HT1080 (cell line): ENCODE measurements at places on chromosomes 5 and 9.

DNA sequence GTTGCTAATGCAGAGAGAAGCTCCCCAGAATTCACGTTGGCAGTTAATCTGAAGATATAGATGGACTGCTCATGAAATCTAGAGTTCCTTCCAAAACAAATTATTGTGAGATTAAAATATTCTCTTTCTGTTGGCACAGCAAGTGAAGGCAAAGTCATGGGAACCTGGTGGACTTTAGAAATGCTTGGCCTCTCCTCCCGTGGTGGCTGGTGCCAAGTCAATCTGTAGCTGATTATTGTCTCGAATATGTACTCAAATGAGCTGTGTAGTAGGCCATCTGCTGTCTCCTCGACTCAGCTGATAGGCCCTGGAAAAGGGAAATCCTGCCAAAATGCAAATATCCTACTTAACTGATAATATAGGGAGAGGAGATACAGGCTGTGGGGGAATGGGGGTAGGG lies 69.3 kb downstream of the DAPK1 start:
- DNase-seq, result no peak

DNA sequence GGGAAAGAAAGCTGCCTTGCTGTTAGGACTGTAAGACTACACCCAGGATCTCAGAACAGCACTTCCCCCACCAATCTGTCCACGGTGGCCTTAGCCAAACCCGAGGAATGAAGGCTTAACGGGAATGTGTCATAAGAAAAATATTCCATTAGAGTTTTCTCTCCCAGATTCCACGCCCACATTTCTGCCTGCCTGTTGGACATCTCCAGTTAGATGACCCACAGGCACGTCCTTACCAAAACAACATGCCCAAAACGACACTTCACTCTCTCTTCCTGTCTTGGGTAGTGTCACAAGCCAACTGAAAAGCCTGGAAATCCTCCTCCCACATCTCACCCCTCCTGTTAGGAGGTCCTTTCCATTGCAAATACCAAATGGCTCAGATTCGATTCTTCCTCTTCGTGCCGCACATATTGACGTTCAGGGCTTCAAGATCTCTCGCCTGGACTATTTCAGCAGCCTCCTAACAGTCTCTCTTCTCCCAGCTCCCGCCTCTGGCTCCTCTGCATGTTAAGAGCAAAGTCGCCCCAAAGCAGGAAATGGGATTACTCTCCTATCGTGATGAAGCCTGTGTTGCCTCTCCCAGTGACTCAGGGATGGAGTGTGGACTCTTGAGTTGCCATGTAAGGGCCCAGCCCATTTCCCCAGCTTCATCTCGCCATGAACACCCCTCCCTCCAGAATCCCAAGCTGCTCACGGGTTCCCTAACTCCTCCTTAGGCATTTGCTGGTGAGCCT lies 159.3 kb downstream of the NR3C1 start:
- DNase-seq, result peak; percentile 99

GRCh38 chr5:161707382-161707781 lies 21.9 kb downstream of the GABRA6 start:
- no peak for DNase-seq

DNA sequence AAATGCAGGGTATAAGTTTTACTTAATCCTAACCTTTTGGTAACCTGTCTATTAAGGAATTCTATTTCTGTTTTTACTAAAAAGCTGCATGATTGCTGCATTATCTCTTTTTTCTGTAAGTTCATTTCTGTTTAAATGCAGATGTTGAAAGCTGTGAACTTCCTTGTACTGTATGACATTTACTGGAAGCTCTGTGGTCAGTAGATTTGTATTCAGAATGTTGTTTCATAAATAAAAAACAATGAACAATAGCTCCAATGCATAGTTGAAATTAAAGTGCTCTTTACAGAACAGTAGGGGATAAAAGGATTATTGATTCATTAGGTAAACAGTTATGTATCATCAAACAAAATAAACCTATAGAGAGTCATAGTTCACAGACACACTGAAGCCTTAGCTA lies 46.5 kb upstream of the FKTN start:
- DNase-seq, result no peak

GRCh38 chr9:81676395-81676794 lies 13.0 kb downstream of the TLE1 start:
- DNase-seq, result no peak

DNA sequence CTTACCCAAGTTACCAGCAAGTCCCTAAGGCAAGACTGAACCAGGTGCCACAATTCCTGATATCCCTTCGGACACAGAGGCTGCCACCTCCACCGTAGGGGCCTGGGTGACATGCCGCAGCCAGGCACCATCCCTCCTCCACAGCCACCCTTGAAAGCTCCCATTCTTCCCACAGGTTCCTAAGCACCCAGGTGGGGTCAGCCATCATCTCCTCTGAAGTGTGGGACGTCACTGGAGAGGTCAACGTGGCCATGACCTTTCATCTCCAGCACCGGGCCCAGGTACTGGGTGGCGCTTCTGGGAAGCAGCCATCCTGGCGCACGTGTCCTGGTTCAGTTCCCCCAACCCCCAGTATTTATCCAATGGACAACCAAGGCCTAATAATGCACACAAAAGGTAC lies 8.2 kb downstream of the ADGRD2 start:
- DNase-seq, result no peak

GRCh38 chr9:4994166-4994890 lies 9.3 kb downstream of the JAK2 start:
- DNase-seq, result no peak

DNA sequence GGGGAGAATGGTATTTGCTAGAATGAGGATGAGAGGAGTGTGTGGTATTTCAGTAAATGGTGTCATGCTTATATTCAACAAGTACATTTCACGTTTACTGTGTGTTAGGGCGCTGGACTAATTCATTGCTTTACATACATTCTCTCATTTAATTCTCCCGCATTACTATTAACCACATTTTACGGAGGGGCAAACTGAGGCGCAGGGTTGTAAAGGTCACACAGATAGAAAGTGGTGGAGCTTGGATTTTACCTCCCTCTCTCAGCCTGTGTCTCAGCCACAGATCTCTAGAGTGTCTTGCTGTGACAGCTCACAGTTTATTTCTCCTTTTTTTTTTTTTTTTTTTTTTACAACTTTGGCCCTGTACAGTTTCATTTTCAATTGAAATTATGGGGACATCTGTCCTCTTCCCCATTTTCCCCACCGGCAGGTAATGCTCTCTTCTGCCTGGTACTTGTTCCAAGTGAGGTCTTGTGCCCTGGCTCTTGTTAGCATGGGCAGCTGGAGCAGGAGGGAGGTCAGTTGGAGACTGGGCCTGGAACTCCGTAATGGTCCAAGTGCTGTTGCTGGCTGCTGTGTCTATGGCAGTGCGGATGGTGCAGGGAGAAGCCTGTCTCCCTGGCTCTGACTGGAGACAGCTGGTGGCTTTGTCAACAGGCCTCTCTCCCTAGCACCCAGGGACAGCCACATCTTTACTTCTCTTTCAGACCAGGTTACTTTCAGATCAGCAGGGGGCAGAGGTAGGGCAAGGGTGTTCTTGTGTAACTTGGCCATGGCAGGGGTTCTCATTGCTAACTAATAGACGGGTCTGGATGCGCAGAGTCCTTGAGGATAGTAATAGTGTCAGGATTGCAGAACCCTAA lies 20.5 kb upstream of the NDST1 start:
- DNase-seq, result peak; percentile 44

GRCh38 chr5:98904780-98905179 lies 24.0 kb downstream of the CHD1 start:
- peak; percentile 69 for DNase-seq

DNA sequence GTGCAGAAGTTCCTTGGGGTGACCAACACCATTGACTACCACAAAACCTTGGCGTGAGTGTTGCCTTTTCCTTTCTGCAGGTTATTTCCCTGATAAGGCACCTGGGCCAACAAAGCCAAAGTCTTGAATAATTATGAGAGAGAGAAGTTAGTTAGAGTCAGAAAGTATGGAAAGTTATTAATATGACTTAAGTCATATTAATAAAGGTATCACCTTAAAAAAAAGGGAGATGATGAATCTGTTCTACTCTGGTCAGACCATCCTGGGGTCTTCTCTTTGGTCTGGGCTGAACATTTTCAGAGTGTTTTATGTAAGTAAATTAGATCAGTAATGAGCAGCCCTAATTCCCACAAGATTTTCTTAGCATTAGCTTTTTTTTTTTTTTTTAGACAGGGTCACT lies 41.8 kb downstream of the NDST1 start:
- DNase-seq, result no peak

DNA sequence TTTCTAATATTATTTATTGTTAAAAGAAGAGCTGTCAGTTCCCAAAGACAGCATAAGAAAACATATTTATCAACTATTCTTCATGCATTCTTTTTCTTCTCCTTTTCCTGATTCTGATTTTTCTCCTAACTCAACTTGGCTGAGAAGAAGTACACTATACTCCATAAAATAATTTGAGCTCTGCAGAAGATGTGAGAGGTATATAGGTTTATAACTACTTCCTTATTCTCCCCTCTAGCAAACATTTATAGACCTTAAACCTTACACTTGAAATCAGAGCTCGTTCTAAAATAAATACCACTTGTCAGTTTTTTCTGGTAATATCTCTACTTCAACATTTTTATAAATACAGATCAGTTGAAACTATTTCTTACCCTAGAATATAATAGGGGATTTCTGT lies 724.8 kb upstream of the GRAMD2B start:
- no peak for DNase-seq

GRCh38 chr5:32510860-32511259 lies 66.3 kb upstream of the ZFR start:
- no peak for DNase-seq

DNA sequence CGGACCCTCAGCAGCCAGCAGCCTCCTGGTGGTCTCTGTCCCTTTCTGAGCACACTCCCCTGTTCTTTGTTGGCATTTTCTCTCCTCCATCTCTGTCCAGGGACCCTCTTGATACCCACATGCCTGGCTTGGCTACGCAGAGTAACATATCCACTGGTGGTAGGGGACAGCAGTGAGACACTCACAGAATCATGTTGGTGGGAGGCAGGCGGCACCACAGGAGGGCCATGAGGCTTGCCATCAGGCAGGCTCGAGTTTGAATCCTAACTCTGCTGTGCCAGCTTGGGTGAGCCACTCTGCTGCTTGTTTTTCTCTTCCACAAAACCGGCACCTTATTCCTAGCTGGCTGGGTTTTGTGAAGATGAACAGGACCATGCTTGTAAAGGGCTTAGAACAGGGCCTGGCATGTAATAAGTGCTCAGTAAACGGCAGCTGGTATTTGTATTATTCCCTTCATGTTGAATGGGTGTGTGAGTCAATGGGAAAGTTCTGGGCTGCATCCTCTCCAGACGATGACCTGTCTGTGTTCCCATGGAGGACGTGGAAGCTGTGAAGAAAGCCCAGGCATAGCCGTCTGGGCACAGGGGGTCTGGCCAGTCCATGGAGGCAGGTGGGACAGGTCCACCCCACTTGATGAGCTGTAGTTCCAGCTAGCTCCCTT lies 2.3 kb downstream of the COL27A1 start:
- DNase-seq, result peak; percentile 49

- DNase-seq, result peak; percentile 46
Observed at GRCh38 chr5:33423018-33423630, 17.6 kb upstream of the TARS1 start.

GRCh38 chr5:113246361-113246870 lies 188.4 kb downstream of the TSSK1B start:
- no peak for DNase-seq

DNA sequence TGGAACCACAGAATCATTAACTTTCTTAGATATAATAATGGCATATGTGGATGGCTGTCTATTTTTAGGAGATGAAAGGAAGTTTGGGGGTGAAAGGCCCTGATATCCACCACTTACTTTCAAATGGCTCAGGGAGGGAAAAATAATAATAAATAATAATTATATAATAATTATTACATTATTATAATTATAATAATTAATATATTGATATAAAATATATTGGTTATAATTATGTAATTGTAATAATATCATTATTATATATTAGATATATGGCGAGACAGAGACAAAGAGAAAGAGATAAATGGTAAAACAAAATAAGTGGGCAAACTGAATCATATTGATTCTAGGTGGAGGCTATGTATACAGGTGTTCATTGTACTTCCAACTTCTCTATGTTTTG lies 136.6 kb downstream of the GAPVD1 start:
- no peak for DNase-seq

GRCh38 chr5:97528941-97529340 lies 345.9 kb upstream of the RIOK2 start:
- peak; percentile 44 for DNase-seq

DNA sequence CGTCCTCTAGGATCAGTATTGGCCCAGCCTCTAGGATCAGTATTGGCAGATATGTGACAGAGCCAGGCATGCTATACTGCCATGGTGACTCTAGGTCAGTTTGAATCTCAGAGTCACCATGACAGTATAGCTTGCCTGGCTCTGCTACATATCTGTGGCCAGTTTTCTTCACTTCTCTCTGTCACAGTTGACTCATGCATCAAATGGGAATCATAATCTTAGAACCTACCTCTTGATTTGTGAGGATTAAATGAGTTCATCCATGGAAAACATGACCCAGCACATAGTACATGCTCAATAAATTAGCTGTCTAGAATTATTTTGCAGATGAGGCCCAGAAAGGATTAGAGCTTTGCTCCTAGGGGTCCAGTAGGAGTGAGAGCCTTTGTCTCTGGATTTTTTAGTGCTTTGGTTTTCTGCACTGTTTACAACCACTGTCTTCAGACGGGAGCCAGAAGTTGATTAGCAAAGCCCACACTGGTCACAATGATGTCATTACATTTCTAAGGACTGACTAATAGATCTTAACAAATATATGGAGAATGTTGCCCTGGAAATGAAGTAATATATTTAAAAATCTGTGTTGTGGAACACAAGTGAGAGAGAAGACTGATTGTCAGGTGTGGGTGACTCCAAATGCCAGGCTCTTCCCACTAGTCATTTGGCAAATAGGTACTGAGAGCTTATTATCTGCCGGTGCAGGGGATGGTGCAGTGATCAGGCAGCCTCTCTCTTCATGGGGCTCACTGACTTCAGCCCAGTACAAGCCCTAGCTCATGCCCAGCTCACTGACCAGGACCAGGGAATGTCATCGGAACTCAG lies 76.0 kb downstream of the COL15A1 start:
- DNase-seq, result peak; percentile 92

DNA sequence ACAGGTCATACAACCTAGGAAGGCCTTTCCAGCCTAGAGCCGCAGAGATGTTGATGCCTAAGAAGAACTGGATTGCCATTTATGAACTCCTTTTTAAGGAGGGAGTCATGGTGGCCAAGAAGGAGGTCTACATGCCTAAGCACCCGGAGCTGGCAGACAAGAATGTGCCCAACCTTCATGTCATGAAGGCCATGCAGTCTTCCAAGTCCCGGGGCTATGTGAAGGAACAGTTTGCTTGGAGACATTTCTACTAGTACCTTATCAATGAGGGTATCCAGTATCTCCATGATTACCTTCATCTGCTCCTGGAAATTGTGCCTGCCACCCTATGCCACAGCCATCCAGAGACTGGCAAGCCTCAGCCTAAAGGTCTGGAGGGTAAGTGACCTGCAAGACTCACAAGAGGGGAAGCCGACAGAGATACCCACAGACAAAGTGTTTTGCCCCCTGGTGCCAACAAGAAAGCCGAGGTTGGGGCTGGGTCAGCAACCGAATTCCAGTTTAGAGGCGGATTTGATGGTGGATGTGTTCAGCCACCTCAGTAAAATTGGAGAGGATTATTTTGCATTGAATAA lies 11.2 kb upstream of the CDKN2AIPNL start:
- DNase-seq, result no peak

- no peak for DNase-seq
Observed at GRCh38 chr5:104611135-104611767, 1048.7 kb upstream of the NUDT12 start.
